ENCODE measurements at places on chromosomes 5 and 9.

DNA sequence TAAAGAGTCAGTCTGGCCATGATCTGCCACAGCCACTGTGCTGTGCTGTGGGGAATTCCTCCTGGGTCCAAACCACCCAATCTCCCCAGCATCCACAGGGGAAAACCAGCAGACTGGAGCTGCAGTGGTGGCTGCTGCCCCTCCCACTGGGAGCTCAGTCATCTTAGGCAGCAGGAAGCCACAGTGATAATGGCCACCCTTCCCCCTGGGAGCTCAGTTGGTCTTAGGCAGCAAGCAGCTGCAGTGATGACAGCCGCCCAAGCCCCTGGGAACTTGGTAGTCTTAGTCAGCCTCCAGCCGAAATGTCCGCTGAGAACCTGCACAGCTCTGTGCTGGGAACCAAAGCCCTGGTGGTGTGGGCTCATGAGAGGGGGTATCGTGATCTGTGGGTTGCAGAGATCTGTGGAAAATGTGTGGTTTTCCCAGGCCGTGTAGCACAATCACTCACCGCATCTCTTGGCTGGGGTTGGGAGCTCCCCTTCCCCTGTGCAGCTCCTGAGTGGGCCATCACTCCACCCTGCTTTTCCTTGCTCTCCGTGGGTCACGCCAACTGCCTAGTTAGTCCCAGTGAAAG lies 38.4 kb upstream of the SMIM15 start:
- no peak for DNase-seq

GRCh38 chr5:73749485-73750270 lies 123.7 kb downstream of the ARHGEF28 start:
- DNase-seq = no peak

- DNase-seq = peak; percentile 6
Observed at GRCh38 chr5:15105799-15106393, 234.3 kb upstream of the ANKH start.

GRCh38 chr9:75455444-75455921 lies 367.2 kb downstream of the OSTF1 start:
- DNase-seq = no peak

DNA sequence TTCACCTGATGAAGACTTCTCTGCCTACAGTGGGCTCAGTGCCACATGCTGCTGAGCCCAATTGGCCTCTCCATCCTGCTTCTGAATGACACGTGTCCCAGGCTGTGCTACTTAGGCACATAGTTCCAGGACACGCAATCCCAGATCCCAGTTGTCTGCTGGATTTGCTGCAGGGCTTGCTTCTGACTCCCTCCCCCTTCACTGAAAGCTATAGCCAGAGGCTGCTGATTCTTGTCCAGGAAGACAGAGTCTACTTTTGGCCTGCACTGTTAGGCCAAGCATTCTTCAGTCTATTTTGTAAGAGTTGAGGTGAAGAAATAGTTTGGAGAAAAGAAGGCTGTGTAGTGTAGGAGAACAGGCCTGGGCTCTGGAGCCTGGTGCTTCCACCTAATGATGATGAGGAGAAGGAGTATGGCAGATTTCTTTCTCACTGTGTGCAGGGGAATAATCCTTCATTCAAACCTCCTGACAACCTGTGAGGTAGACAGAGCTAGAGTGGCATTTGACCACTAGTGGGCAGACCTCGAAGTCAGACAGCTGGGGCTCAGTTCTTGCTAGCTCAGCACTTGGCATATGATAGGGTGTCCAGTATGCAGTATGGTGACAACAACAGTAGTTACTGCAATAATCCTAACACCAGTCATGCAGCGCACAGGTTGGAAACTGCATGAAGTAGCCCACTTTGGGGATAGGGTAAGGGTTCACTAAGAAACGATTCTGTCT lies 19.5 kb upstream of the ASPN start:
- DNase-seq = peak; percentile 37

DNA sequence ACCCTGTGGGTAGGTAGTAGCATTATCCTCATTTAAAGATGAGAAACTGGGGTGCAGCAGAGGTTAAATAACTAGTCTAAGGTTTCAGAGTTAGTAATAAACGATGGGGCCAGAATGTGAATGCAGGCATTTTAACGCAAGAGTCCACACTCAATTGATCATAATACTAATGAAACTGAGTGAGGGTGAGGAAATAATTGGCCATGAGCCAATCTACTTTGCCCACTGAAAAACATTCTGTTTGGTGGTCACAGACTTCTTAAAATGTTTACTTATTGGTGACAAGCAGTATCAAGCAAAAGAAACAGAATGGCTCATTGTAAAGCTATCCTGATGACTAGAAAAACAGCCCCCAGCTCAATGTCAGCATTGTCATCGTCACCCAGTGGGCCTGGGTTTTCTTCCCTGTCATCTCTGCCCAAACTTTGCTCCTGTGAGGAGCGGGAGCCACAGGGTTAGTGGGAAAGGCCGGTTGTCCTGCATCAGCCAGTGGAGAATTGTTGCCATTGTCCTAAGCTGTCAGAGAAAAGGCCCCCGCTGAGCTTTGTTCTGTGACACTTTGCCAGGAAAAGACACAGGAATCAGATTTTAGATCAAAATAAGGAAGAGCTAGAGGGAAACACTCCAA lies 77.3 kb upstream of the MAN2A1 start:
- no peak for DNase-seq

GRCh38 chr9:84671586-84672521 lies 2.3 kb downstream of the NTRK2 start:
- DNase-seq = no peak

DNA sequence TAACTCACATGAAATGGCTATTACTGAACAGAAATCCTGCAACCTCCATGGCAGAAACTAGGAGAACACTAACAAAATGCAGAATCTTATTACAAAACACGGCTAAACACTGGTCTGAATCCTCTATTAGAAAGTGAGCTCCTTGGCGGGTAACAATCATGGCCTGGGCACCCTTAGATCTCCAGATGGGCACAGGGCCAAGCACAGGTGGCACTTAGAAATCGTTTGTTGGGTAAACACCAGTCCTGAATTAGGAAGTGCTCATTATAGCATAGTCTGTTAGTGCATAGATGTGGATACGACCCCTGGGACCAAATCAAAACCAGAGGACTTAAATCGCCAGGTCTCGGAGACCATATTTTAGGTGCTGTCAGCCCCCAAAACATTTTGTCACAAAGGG lies 14.4 kb downstream of the VDAC1 start:
- DNase-seq = no peak

DNA sequence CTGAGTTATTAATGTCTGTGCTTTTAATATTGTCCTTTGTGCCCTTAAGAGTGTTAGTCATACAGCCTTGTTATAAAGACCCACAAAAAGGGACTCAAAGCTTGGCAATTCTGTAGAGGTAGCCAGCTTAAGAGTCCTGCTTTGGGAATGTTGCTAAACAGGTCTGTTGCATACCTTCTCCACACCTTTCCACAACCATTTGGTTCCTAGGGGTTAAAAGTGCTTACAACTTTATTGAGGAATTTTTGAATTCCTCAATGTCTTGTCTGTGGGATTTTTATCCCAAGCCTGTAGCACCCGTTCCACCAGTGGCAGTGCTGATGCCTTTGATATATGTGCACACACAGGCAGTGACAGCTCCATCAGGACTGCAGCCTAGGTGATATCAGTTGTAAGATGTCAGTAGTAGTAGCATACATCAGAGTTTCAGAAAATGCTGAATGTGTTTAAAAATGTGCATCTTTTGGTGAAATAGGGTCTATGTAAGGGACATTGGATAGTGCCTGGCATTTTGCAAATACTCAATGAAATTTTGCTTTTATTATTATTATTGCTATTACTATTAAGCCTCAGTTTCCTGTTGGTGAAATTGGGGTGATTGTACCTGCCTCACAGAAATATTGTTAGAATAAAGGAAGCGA lies 68.5 kb downstream of the WWC1 start:
- DNase-seq = no peak

DNA sequence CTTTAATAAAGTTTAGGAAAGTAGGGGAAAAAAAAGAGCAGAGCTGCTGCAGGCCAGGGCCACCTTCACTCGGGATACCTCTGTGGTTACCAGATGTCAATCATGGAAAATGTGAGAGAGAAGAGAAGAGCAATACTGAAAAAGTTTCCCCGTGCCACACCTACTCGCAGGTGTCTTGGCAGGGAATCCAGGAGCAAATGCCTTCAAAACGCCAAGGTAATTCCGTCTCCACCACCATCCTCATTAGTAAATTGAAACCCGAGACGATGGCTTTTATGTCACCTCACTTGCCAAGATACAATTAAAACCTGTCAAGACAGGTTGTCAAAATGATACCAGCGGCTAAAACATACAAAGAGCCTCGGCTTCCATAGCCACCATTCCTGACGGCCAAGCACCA lies 49.7 kb downstream of the FAM81B start:
- DNase-seq = no peak

- no peak for DNase-seq
Observed at GRCh38 chr9:124132671-124133147, 121.1 kb downstream of the LHX2 start.

DNA sequence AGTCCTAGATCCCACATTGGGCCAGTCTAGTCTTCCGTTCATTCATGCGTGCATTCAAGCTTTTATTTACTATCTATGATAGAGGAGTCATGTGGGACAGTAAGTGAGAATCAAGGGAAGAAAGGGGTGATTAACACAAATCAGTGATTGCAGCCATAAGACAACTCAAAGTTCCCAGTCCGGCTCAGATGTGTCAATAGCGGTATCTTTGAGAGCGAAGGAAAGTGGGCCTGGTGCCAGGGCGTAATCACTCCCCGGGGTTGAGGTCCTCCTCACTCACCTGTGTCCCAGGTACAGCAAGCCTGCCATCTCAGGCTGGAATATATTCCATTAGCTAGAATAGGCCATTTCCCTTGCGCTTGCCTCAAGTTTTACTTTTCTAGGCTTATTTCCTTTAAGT lies 196.3 kb downstream of the ATP10B start:
- DNase-seq = no peak

- DNase-seq = no peak
Observed at GRCh38 chr9:1231998-1232919, 182.1 kb downstream of the DMRT2 start.

DNA sequence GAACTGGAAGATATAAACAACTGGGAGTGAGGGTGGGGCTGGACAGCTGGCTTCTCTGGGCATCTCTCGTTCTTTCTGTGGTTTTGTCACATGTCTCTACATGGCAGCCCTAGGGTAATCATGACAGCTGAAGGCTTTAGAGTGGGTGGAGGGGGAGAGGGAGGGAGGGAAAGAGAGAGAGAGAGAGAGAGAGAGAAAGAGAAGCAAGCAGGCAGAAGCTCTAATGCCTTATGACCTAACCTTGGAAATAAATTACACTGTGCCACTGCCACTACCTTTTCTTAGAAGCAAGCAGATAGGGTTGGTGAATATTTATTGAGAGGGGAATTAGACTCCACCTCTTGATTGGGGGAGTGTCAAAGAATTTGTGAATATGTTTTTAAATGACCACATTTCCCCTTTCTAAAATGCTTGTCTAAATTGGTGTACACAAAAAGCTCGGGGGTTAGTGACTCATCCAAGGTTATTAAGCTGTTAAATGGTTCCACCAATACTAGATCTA lies 2.6 kb upstream of the DAPK1 start:
- no peak for DNase-seq

DNA sequence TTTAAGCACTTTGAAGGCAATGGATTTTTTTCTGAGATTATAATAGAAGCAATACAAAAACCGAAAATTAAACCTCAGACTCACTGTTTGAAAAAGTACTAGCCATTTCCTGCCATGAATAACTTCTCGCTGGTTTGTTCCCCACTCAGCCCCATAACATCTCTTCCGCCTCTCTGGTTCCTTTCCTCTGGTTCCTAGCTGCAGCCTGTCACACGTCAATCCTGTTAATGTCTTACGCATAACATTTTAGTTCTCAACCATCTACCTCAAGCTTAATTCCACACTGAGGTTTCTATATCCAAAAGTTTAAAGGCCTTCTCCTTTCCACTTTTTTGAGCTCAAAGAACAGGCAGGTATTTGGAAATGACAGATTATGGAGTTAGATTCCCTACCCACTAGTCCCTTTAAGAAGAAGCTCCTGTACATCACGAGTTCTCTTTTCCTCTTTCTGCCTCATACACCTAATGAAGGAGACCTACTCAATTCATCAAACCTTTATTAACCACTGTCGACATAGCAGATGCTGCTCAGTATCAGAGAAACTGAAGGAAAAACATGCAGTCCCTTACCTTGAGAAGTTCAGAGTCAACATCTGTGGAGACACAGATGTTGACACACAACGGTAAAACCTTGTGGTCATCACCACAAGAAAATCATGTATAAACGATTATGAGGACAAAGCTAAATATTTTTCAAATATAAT lies 243.0 kb upstream of the PTGER4 start:
- no peak for DNase-seq
